ENCODE measurements at places on chromosomes 6 and 20.

- peak; percentile 66 for DNase-seq
Observed at GRCh38 chr6:41182069-41183034, 18.6 kb downstream of the TREML2 start.

DNA sequence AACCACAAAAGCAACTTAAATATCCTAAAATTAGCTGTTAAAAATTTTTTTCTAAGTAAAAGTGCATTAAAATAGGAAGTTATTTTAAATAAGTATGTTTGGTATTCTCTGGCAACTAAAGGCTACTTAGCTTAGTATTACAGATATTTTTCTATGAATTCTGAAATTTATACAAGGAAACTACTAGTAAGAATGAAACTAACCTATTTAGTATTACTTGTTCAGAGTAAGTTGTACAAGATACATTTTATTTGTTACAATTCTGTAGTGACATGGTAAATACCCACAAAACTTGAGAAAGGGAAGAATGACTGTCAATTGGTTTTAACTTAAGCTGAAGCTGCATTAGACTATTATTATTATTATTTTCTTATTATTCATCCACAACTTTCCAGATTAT lies 6.5 kb downstream of the PHIP start:
- no peak for DNase-seq

GRCh38 chr20:24842274-24842917 lies 106.7 kb upstream of the CST7 start:
- no peak for DNase-seq

- DNase-seq = no peak
Observed at GRCh38 chr20:45934046-45934585, 367 bp upstream of the PCIF1 start.

DNA sequence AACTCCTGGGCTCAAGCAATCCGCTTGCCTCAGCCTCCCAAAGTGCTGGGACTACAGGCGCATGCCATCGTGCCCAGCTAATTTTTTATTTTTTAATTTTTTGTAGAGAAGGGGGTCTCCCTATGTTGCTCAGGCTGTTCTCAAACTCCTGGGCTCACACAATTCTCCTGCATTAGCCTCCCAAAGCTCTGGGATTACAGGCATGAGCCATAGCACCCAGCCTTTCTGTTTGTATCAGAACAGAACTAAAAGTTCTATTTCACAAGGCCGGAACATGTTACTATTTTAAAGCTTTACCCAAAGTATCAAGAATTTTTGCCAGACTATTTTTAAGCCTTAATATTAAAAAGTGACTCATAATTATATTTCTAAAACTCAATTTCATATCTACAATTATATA lies 42.4 kb downstream of the NDRG3 start:
- no peak for DNase-seq

DNA sequence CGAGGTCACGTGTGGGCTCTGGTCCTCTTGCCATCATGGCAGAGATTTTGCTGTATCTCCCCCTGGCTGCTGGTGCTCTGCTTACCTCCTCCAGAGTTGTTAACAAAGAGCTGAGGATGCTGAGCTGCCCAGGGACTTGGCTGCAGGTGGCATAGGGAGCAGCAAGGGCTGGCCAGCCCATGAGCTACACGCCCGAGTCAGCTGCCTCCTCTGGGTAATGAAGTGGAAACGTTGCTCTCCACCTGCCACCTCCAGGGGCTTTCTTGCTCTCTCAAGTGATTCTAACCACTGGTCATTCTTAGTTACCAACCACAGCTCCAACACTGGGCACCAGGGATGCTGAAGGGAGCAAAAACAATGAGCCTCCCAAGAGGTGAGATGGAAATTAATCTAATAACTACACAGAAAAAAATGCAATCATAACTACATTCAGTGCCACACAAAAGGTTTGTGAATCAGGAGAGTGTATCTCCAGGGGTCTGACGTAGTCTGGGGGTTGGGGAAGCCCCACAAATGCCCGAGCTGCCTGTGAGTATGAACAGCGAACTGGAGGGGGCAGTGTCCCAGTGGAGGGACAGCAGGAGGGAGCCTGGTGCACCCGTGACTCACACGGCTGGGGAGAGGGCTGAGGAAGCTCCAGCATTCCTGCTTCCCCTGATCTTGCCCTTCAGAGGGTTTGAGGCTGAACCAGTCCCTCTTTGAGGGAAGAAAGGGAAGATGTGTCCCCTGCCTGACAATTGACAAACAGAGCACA lies 78.7 kb downstream of the CDH26 start:
- DNase-seq = peak; percentile 35

DNA sequence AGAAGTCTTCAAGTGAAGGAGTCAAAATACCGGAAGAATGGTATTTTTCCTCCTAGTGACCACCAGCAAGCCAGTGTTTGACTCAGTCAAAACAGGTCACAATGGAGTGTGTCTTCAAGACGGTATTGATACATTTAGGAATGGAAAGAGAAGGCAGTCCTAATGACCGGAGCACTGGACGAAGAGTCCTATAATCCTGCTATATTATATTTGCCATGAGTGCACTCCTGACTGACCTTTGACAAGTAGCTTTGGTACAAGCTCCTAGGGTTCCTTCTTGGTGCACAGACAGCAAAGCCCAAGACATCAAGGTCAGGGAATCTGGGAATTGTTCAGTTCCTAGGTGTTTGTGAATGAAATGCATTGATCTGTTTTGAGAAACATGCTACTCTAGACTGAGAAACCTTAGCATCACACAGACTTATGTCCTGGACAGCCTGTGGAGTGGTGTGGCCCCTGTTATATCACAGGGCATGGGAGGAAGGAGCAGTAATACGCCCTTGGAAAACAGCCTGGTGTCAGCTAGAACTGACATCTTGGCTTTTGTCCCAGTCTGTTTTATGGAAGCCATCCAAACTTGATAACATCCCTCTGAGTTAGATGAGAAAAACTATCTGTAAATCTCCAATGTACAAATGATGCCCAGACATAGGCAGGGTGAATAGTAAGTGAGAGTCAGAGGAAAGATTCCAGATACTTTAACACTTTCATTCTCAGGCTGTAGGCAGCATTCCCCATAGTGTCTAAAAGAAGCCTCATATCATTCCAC lies 18.5 kb downstream of the NOX3 start:
- DNase-seq = peak; percentile 6

- DNase-seq = no peak
Observed at GRCh38 chr6:89298680-89299465, 16.2 kb downstream of the GABRR2 start.

DNA sequence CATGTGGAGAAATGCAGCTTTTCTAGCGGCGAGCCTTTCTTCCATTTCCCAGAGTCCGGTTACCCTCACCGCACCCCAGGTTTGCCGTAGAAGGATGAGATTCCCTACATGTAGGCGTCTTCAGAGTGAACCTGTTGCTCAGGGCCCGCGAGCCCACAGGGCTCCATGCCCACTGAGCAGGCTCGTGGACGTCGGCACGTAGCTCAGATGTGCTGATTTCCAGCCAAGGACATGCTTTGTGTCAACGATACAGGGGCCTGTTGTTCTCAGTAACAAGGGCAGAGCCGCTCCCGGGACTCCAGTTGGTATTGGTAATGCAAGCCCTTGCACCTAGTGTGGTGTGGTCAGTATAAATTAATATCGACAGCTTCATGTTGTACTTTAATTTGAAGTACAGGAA lies 159.6 kb downstream of the MTHFD1L start:
- DNase-seq = no peak

- peak; percentile 51 for DNase-seq
Observed at GRCh38 chr6:7389162-7389450, 436 bp downstream of the CAGE1 start.

GRCh38 chr6:43235841-43236240 lies 6.6 kb upstream of the DNPH1 start:
- DNase-seq = no peak

- DNase-seq = no peak
Observed at GRCh38 chr20:63393566-63393965, 32.4 kb upstream of the CHRNA4 start.

DNA sequence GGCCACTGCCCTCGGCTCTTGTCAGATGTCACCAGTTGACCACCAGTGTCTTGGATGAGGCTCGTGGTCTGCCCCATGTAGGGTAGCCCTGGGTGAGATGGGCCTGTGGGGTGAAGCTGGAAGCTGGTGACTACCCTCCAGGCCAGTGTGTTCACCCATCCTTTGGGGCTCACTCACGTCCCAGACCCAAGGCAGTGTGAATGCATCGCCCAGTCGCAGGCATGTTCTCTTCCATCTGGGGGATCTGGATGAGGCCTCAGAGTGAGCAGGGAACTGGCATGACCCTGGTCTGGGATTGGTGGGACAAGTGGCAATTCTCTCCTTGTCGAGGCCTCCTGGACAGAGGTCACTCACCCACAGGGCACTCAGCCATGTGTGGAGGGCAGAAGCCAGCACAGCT lies 120.1 kb upstream of the PHACTR3 start:
- no peak for DNase-seq

DNA sequence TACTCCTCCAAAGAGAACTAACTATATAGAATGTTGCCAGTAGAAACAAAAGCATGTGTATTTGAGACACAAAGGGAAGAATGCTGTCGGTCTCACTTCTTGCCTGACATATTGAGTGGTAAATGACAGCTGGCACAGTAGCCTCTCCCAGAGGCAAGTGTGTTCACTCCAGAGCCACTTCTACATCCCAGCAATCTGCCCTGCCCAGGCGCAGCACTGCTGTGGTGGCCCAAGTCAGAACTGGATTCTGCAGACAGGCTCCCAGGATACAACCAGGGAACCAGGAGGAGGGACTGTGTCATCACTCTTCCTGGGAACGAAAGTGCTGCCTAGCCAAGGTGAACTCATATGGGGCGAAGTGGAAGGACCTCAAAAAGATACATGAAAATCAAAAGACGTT lies 103.2 kb upstream of the ARMC2 start:
- no peak for DNase-seq

GRCh38 chr6:11404081-11404480 lies 133.5 kb upstream of the TMEM170B start:
- no peak for DNase-seq

DNA sequence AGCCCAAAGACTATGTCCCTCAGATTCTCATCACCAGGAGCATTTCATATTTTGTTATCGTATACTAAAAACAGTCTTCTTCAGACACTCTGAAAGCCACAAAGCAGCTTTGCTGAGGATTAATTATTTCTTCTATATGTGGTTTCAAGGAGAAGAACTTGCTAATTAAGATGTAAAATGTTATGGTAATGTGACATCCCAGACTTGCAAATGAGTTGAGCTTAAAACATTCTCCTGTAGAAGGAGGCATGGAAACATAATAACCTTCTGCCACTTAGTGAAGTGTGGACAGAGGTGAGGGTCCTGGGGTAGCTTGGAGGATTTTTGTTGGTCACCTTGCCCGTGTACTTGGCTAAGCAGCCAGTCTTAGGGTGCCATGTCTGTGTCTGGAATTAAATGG lies 16.7 kb upstream of the MAPRE1 start:
- no peak for DNase-seq

DNA sequence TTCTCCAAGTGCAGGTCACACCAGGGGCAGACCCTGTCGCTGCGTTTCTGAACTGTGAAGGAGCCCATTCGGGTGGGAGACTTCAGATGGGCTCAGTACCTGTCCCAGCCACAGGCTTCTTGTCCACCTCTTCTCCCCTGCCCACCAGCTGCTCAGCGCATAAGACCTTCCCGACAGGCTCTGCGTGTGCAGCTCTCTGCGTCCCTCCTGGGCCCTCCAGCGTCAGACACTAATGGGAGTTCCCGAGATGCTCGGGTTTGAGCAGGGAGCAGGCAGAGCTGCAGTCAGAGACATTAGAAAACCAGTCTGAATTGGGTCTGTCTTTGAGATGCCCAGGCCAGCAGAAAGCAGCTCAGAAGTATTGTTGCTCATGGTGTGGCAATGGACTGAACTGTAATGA lies 50.4 kb downstream of the TCP11 start:
- no peak for DNase-seq

DNA sequence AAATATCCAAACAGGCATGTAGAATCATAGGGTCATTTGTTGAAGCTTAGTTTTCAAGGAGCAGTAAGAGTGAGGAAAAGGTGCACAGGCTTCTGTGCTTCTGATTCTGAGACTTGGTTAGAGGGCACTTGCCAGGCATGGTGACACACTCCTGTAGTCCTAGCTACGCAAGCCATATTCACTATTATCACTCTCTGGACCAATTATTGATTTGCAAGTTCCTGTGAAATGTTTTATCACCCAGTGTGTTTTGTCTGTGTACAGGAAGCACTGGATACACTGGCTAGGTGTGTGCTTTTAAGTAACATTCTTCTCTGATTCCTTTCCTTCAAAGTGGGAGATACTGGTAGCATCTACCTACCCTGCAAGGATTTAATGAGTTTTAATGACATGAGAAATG lies 76.3 kb downstream of the JARID2 start:
- DNase-seq = no peak

GRCh38 chr6:148103436-148103835 lies 239.2 kb upstream of the SASH1 start:
- DNase-seq = no peak

DNA sequence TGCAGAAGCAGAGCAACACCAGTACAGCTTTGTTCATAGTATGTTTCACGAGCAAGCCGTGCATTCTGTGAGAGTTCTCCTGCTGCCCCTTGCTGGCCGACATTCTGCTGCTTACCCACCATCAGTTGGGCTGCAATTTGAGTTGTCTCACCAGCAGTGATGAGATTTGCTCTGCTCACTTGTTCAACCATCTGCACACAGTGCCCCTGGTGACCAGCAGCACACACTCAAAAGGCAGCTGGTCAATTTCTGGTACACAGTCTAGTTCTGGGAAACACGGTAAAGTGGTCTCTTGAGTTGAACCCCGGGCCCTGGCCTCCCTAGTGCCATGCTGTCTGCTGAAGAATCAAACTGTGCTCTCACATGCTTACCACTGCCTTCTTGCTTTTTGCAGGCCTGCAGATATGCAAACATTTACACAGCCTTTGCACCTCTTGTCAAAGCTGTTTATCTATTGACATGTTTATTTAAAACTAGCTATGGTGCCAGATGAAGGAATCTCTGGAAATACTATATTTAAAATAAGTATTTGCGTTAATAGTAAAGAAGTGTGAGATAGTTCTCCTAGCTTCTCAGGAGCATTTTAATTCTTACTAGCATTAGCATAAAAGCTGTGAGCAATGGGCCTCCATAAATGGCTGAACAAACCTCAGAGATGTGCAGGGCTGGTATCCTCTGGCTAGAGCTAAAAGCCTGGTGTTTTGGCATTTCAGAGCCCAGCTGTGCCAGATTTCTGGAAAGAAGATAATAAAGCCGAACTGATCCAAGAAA lies 234.3 kb downstream of the ARHGAP18 start:
- no peak for DNase-seq

GRCh38 chr20:40444516-40444915 lies 244.5 kb downstream of the MAFB start:
- DNase-seq = no peak

DNA sequence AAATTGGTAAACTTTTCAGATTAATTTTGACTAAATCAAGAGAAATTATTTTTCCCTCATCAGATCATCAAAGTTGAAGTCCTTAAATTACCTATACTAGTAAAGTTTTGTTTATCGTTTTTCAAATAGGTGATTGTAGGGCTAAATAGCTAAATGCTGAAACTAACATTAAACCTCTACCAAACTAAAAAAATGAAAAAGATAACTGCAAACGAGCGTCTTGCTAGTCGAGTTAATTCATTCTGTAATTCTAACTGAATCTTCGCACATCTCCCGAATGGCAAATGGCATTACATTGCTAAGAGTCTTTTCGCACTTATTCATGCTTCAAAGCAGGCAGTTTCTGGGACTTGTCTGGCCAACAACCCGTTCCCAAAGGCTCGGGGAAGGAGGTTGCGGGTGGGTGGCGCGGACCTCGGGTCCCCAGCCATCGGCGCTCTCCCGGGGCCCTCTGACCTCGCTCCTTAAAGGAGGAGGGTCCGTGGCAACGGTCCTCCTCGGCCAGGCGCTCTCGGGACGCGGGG lies 43.8 kb downstream of the POPDC3 start:
- DNase-seq = no peak
